Large intestine (tissue), 12 donors: ENCODE measurements at places on chromosomes 2 and 18. TPM values are rescaled to one million over a fixed set of nuclear protein-coding genes. Genes with fewer than 3 reads are reported as not detected.

Gene ITPRIPL1
- polyA plus RNA-seq: 1.9 TPM

Gene CKAP2L
- 6.2 TPM for polyA plus RNA-seq

Gene STAT1
- polyA plus RNA-seq: 78.7 TPM

Gene PIEZO2
- 25.1 TPM for polyA plus RNA-seq

Gene DSEL
- 8.4 TPM for polyA plus RNA-seq

Gene GCG
- polyA plus RNA-seq: 83.8 TPM

Gene NT5DC4
- 2.6 TPM for polyA plus RNA-seq

Gene PEX13
- 28.4 TPM for polyA plus RNA-seq

Gene GTF2A1L
- 0.33 TPM for polyA plus RNA-seq

Gene FAHD2B
- polyA plus RNA-seq: 13.1 TPM

Gene DYSF
- polyA plus RNA-seq: 6.3 TPM

Gene NXPH2
- 2.5 TPM for polyA plus RNA-seq

Gene GPR155
- 3.7 TPM for polyA plus RNA-seq

Gene LYG2
- polyA plus RNA-seq: 0.16 TPM

Gene HRH4
- 0.19 TPM for polyA plus RNA-seq

Gene IER3IP1
- polyA plus RNA-seq: 30.9 TPM

Gene CD8B
- 7.3 TPM for polyA plus RNA-seq

Gene PCARE
- 0.01 TPM for polyA plus RNA-seq

Gene CCDC178
- 0.36 TPM for polyA plus RNA-seq

Gene POMC
- polyA plus RNA-seq: 4.0 TPM

Gene TOGARAM2
- polyA plus RNA-seq: 2.1 TPM

Gene ARL5A
- polyA plus RNA-seq: 43.4 TPM

Gene ACMSD
- 0.34 TPM for polyA plus RNA-seq

Gene PLEKHA3
- polyA plus RNA-seq: 12.9 TPM

Gene PSMG2
- polyA plus RNA-seq: 81.6 TPM

Gene NR4A2
- polyA plus RNA-seq: 3.4 TPM

Gene GKN1
- not detected for polyA plus RNA-seq

Gene C2orf92
- polyA plus RNA-seq: 14.7 TPM

Gene MC2R
- 0.06 TPM for polyA plus RNA-seq

Gene MYO3B
- polyA plus RNA-seq: 0.30 TPM

Gene SUMO1
- polyA plus RNA-seq: 108 TPM

Gene TRIP12
- polyA plus RNA-seq: 99.3 TPM

Gene PROKR1
- polyA plus RNA-seq: 0.15 TPM

Gene IL36B
- polyA plus RNA-seq: not detected

Gene TUBA4B
- polyA plus RNA-seq: not detected

Gene MYO5B
- polyA plus RNA-seq: 52.0 TPM

Gene FSHR
- polyA plus RNA-seq: not detected

Gene HOXD13
- not detected for polyA plus RNA-seq

Gene ZC3H6
- 5.7 TPM for polyA plus RNA-seq

Gene HOXD8
- polyA plus RNA-seq: 4.0 TPM

Gene SSB
- polyA plus RNA-seq: 124 TPM

Gene CWC22
- polyA plus RNA-seq: 27.3 TPM

Gene MEP1B
- 0.45 TPM for polyA plus RNA-seq

Gene PLGLB1
- polyA plus RNA-seq: 8.2 TPM

Gene C1QL2
- 0.18 TPM for polyA plus RNA-seq

Gene NCKAP5
- 4.3 TPM for polyA plus RNA-seq

Gene SULT1C2
- polyA plus RNA-seq: 238 TPM
